ENCODE measurements at places on chromosomes 16 and 17.

DNA sequence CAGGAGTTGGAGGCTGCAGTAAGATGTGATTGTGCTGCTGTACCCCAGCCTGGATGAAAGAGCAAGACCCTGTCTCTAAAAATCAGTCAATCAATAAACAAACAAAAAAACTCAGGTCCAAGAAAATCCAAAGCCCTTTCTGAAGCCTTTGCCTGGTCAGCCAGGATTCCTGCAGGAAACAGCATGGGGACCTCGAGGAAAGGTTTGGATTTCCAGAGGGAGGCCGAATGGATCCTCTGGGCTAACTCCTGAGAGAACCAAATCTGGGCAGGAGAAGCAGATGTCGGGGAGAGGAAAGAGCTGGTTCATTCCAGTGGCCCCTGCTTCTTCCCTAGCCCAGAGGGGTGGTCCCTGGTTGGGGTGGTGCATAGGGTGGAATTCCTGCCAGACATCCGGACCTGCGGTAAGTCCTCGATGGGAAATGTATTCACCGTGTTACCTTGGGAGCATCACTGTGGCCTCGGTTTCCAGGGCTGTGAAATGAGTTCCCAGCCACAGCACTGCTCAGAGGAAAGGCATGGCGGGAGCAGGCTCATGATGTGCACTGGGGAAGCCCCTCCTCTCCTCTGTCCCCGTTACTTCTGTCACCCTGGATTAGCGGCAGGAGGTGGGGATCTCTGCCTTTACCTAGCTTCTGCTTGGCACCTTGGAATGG is 75.1 kb downstream of the CYLD start:
- DNase-seq = no peak

DNA sequence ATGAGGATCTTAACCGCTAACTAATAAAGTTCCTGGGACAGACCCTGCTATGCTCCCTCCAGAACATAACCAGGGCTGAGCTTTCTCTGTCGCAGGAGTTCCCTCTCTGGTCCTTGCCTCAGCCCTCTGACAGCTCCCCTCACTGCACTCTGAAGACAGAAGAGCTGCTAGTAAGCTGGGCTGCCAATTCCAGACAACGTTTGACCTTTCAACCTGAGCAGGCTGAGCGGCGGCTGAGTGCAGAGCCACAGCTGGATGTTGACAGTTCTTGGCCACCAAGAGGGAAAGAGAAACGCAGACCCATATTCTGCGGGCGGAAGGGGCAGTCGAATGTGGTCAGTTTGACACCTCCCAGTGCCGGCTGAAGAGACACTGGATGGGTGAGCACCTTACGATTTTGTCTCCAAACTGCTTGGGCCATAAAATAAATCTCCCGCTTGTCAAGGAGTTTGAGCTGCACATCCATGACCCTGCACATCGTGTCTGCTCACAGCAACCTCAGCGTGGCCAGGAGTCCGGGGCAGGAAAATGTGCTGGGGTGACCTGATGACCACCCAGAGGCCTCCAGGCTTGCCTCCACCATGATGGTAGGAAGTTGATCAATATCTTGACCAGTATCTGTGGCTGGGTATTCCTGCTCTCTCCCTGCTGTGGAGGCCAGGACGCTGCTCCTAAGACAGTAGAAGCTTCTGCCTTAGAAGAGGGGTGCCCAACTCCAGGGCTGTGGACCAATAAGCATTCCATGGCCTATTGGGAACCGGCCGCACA is 209.2 kb downstream of the PARN start:
- no peak for DNase-seq

DNA sequence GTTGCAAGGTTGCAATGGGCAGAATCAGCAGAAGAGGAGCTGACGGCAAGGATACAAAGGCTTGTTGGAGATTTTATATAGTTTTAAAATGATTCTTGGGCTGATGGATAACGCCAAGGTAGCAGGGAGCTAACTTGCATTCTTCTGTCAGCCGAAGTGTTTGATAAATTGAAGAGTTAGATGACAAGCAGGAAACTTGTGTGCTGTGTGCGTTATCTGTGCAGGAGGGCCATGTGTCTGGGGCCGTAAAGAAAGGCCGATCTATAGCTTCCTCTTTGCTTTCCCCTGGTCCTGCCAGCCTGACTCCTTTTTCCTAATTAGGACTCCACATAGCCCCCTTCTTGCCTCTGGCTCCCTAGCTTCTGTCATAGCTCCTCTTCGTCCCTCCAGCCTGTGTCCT is 6.7 kb upstream of the WWOX start:
- no peak for DNase-seq

GRCh38 chr17:58409432-58409831 is 7.9 kb downstream of the RNF43 start:
- DNase-seq = no peak

DNA sequence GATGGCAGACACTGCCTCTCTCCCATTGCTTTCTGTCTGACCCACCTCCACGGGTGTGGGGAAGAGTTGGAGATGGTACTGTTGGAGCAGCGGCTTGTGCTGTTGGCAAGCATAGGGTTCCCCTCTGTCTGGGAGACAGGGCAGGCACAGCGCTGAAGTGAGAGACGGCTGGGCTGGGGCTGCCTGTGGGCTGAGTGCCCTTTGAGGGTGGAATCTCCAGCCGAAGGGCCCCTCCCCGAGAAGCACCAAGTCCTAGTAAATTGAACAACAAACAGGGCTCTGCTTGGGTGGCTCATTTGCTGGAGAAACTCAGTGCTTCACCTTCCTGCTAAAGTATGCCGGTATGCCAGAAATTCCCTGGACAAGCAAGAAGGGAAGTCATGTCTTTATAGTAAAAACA is 79.7 kb downstream of the KSR1 start:
- DNase-seq = no peak

DNA sequence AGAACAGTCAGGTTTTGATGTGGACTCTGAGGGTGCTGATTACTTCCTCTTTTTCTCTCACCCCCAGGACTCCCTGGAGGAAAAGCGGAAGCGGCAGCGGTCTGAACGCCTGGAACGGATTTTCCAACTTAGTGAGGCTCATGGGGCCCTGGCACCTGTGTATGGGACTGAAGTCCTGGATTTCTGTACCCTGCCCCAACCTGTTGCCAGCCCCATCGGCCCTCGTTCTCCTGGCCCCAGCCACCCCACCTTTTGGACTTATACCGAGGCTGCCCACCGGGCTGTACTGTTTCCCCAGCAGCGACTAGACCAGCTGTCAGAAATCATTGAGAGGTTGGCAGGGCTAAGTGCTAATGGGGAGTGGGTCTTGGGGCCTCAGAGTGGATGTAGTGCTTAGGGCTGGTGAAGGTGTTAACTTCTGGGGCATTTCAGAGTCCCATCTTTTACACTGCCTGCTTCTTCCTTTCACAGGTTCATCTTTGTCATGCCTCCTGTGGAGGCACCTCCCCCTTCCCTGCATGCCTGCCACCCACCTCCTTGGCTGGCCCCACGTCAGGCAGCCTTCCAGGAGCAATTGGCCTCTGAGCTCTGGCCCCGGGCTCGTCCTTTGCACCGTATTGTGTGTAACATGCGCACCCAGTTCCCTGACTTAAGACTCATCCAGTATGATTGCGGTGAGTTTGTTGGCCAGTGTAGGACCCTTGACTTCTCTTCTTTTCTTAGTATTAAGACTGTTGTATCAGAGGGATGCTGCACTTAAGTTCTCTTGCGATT is 19.1 kb upstream of the PHKG2 start:
- DNase-seq = no peak

Measured in fibroblast of skin of right biceps (primary cell).